ENCODE measurements at places on chromosomes 2 and 18.

DNA sequence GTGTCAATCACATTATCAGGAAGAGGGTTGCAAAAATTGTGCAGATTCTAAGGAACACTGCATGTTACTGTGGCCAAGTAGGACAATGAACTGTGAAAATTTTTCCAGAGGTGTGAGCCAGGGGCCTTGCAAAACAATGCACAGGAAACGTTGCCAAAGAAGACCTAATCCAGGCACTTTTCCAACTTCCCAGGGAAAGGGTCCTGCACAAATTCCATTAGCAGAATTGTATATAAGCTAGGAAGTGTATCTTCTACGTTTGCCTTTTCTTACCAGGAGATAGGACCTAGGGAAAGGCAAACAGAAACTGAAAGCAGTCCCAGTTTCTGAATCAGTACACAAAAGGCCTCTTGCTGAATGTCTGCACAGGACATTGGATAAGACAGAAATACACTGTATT lies 1888.3 kb upstream of the CELF4 start:
- H3K4me1 ChIP-seq: no peaks in the 10 kb centered on the region
- H3K27ac ChIP-seq: no peak overlapping the region
- H3K27me3 ChIP-seq: no peaks in the 10 kb centered on the region
- no peaks in the 10 kb centered on the region for H3K36me3 ChIP-seq
- no peak for DNase-seq

DNA sequence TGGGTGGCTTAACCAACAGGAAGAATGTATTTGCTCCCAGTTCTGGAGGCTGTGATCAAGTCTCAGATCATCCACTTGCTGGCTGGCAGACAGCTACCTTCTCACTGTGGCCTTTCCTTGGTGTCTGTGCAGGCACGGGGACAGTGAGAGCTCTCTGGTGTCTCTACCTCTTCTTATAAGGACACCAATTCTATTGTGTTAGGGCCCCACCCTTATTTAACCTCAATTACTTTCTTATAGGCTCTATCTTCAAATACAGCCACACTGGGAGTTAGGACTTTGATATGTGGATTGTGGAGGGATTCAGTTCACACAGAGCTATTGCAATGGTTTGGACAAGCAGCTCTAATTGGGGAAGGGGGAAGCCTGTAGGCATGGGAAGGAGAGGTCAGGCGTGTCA lies 25.3 kb upstream of the IL1RN start:
- H3K4me1 ChIP-seq: peaks cover 35% of the 10 kb centered on the region
- DNase-seq: no peak
- peaks cover 23% of the 10 kb centered on the region for H3K36me3 ChIP-seq
- H3K4me3 ChIP-seq: no peak overlapping the region
- no peak overlapping the region for H3K27ac ChIP-seq
- H3K27me3 ChIP-seq: no peaks in the 10 kb centered on the region

DNA sequence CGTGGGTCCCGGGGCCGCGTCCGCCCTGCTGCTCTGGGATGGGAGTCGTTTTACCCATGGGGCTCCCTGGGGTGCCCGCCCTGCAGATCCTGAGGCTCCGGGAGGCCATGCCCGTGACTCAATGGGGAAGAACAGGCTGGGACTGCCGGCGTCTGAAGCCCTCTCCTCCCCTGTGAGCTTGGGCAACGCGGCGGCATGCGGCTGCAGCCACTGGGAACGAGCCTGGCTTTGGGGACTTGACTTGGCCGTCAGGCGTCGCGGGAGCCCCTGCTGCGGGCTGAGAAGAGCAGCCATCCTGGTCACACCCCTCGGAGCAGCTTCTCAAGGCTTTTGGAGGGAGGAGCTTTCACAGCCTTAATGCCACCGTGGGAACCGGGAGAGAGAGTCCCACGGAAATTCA lies 126.9 kb upstream of the CTDP1 start:
- no peak for DNase-seq
- H3K36me3 ChIP-seq: no peaks in the 10 kb centered on the region
- H3K4me1 ChIP-seq: no peaks in the 10 kb centered on the region

- DNase-seq: peak; percentile 87
- no peak overlapping the region for H3K4me3 ChIP-seq
- H3K27ac ChIP-seq: no peak overlapping the region
- peaks cover 2% of the 10 kb centered on the region for H3K36me3 ChIP-seq
- H3K27me3 ChIP-seq: no peaks in the 10 kb centered on the region
- peaks cover 45% of the 10 kb centered on the region for H3K4me1 ChIP-seq
These were observed 22.1 kb upstream of the SERTAD2 start for GRCh38 chr2:64675860-64676259.

- no peak overlapping the region for H3K27ac ChIP-seq
- DNase-seq: no peak
- H3K4me1 ChIP-seq: peaks cover 6% of the 10 kb centered on the region
- H3K4me3 ChIP-seq: no peak overlapping the region
- no peaks in the 10 kb centered on the region for H3K27me3 ChIP-seq
These were observed 24.2 kb upstream of the HES6 start for GRCh38 chr2:238264072-238264460.

GRCh38 chr2:233772583-233772982 lies 5.5 kb upstream of the MROH2A start:
- H3K4me3 ChIP-seq: no peak overlapping the region
- H3K27ac ChIP-seq: no peak overlapping the region
- no peak for DNase-seq

- H3K27ac ChIP-seq: no peak overlapping the region
- DNase-seq: no peak
- H3K4me3 ChIP-seq: no peak overlapping the region
- H3K36me3 ChIP-seq: no peaks in the 10 kb centered on the region
- H3K4me1 ChIP-seq: no peaks in the 10 kb centered on the region
These were observed 96.8 kb downstream of the CLIP4 start for GRCh38 chr2:29212009-29212408.

DNA sequence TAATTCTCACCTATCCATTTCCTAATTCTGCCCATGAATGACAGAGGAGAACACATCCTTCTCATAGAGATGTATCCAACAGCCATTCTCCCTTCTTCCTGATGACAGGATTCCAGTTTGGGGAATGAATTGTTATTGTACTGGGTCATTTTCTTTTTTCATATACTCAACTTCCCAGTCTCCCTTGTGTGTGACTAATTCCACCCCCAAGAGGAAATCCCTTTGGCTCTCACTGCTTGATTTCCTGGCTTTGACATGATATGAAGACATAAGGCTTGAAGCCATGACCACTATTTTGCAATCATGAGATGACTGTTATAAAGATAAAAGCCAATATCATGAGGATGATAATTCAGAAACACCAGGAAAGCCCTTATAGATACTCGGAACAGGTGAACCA lies 384.7 kb upstream of the ACVR2A start:
- no peak overlapping the region for H3K4me3 ChIP-seq
- peaks cover 27% of the 10 kb centered on the region for H3K27me3 ChIP-seq
- H3K36me3 ChIP-seq: no peaks in the 10 kb centered on the region

DNA sequence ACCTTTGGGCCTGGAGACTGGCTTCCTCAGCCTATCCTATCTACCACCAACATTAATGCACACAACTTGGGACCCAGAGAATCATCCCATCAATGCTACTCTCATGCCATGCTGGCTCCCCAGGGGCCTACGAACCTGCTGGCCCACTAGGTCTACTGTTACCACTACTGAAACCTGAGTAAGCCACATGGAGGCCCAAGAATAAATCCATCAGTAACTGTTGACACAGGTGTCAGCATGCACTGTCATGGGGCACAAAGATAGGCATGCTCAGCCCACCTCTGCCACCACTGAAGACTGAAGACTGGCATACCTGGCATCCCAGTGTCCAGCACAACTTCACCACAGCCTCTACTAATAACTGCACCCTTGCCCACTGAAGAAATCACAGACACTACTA lies 71.1 kb upstream of the ACVR1C start:
- H3K4me3 ChIP-seq: no peak overlapping the region
- peaks cover 2% of the 10 kb centered on the region for H3K36me3 ChIP-seq
- no peaks in the 10 kb centered on the region for H3K27me3 ChIP-seq
- DNase-seq: no peak

- no peak for DNase-seq
- no peak overlapping the region for H3K4me3 ChIP-seq
- peaks cover 6% of the 10 kb centered on the region for H3K4me1 ChIP-seq
- peaks cover 3% of the 10 kb centered on the region for H3K27me3 ChIP-seq
- H3K27ac ChIP-seq: no peak overlapping the region
- H3K36me3 ChIP-seq: no peaks in the 10 kb centered on the region
These were observed 20.2 kb upstream of the SSB start for GRCh38 chr2:169778446-169778845.

- no peak for DNase-seq
- H3K4me1 ChIP-seq: no peaks in the 10 kb centered on the region
- H3K27ac ChIP-seq: no peak overlapping the region
- H3K36me3 ChIP-seq: no peaks in the 10 kb centered on the region
These were observed 266.1 kb upstream of the HDAC4 start for GRCh38 chr2:239666855-239667376.

GRCh38 chr2:45191976-45192375 lies 182.7 kb upstream of the SIX2 start:
- DNase-seq: no peak
- H3K36me3 ChIP-seq: no peaks in the 10 kb centered on the region
- H3K4me3 ChIP-seq: no peak overlapping the region
- H3K27ac ChIP-seq: no peak overlapping the region
- H3K27me3 ChIP-seq: peaks cover 7% of the 10 kb centered on the region

GRCh38 chr2:234444893-234445292 lies 52.0 kb downstream of the ARL4C start:
- peaks cover 75% of the 10 kb centered on the region for H3K4me1 ChIP-seq
- peak overlapping the region; percentile 83 for H3K4me3 ChIP-seq
- peak; percentile 48 for DNase-seq
- H3K27ac ChIP-seq: peak overlapping the region; percentile 95

DNA sequence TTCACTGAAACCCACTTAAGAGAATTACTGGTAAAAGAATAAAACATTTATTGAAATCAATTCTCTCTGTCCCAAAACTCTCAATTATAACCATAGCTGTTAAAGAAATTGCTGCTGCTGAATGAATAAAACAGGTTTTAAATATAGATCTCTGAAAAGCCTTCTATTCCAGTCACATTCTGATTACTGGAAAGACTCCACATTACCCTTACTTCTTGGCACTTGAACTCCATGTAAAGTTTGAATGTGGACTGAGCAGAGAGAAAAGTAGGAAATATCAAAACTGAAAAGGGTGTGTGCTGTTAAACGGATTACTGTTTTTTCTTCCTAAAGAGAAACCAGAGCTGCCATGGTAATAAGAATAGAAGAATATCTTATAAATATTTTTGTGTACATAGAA lies 655.3 kb upstream of the SETBP1 start:
- DNase-seq: no peak
- H3K4me3 ChIP-seq: no peak overlapping the region
- H3K27ac ChIP-seq: no peak overlapping the region
- H3K36me3 ChIP-seq: no peaks in the 10 kb centered on the region
- no peaks in the 10 kb centered on the region for H3K4me1 ChIP-seq

GRCh38 chr2:119283873-119284331 lies 60.3 kb downstream of the STEAP3 start:
- no peak for DNase-seq
- no peak overlapping the region for H3K4me3 ChIP-seq
- no peaks in the 10 kb centered on the region for H3K36me3 ChIP-seq

DNA sequence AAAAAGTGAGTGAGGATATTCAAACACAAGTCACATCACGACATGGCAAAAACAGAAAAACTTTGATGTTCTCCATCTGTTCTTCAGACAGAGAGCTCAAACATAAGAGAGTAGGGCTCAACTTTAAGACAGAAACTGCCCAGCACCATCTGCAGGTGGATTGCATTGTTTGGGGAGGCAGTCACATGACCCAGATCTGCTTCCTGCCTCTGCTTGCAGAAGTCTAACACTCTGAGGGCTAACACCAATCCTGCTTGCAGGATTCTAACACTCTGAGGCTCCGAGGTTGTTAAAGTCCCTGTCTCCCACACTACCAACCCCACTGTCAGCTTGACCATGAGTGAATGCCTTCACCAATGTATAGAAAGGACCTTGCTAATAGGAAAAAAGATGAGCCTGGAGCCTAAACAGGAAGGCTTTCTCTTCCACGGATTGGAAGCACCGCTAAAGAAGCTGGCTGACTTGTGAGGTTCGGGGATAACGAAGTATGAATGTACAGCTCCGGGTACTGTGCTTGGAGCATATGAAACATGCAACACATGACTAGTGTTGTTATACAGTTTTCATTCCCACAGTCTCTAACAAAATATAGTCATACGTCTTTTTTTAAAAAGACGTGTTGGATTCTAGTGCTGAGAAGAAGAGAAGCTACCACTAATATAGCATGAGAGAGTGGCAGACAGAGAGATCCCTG lies 176.6 kb upstream of the CREB1 start:
- H3K4me3 ChIP-seq: peak overlapping the region; percentile 7
- DNase-seq: no peak
- peaks cover under 1% of the 10 kb centered on the region for H3K36me3 ChIP-seq
- H3K27me3 ChIP-seq: no peaks in the 10 kb centered on the region
- peaks cover 14% of the 10 kb centered on the region for H3K4me1 ChIP-seq

DNA sequence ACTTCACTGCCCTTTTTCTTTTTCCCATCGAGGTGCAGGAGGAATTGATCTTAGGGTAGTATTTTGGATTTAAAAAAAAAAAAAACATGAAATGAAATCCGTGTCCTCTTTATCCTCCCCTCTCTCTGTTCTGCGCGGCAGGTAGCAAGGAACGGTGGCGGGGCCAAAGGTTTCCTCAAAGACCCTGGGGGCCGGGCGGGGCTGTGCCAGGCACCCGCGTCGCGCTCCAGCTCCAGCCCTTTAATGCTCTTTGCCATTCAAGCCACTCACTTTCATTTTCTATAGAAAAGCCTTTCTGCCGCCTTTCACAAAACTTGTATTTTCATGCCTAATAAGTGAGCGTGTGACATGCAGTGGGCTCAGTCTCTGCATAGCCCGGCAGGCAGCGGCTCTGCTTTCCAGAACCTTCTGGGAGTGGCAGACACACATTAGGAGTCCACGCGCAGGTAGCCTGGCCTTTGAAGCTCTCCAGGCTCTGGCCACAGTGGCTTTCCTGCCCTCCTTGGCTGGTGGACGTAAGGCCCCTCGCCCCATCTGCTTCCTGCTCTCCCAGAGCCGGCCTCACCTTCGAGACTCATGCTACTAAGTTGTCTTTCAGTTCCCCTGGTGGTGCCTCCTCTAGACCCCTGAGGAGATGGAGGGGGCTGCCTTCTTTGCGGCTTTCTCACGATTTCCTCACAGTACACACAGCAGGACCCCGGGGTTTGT lies 41.7 kb downstream of the AGAP1 start:
- H3K4me1 ChIP-seq: no peaks in the 10 kb centered on the region
- H3K27me3 ChIP-seq: no peaks in the 10 kb centered on the region
- H3K27ac ChIP-seq: no peak overlapping the region
- H3K36me3 ChIP-seq: no peaks in the 10 kb centered on the region
- no peak for DNase-seq
- no peak overlapping the region for H3K4me3 ChIP-seq

DNA sequence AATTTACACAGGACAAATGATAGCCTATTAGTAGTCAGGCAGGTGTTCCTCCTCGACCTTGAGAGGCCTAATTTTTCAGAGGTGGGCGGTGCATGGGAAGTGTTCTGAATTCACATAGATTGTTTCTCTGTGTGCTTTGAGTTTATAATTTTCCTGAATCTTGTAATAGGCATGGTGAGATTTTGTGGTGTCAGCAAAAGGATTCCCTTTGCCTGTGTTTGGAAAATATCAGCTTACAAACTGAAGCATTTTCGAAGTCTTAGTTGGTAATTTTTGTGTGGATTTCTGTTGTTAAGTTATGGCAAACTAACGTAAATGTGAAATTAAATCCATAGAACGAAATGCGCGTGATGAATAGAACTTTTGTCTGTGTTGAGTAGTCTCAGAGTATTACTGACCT lies 194.0 kb upstream of the RBMS1 start:
- peaks cover 14% of the 10 kb centered on the region for H3K27me3 ChIP-seq
- no peak for DNase-seq
- no peak overlapping the region for H3K27ac ChIP-seq
- H3K4me1 ChIP-seq: no peaks in the 10 kb centered on the region
- no peaks in the 10 kb centered on the region for H3K36me3 ChIP-seq
